ENCODE measurements at places on chromosomes 11 and 22. TPM values are rescaled to one million over a fixed set of nuclear protein-coding genes. Genes with fewer than 3 reads are reported as not detected.

HORMAD2 gene
- total RNA-seq: not detected

ESRRA gene
- total RNA-seq: 61.7 TPM

ZPR1 gene
- 52.5 TPM for total RNA-seq

UBQLNL gene
- total RNA-seq: not detected

MYOD1 gene
- not detected for total RNA-seq

ABCC8 gene
- 1.4 TPM for total RNA-seq

DCHS1 gene
- 0.13 TPM for total RNA-seq

SGSM1 gene
- 0.33 TPM for total RNA-seq

CCDC157 gene
- total RNA-seq: 2.3 TPM

CDHR5 gene
- total RNA-seq: 0.04 TPM

OR10A2 gene
- total RNA-seq: not detected

OR2D2 gene
- total RNA-seq: not detected

INPP5J gene
- total RNA-seq: 0.58 TPM

RTN4RL2 gene
- total RNA-seq: 99.8 TPM

CTTN gene
- 227 TPM for total RNA-seq

All from A549 treated with ZK216348 at 1 μM for 4 hours (cell line).